ENCODE measurements at places on chromosomes 6 and 20.
A peak's percentile ranks its signal among the peaks of the same experiment; 100 is the strongest.

DNA sequence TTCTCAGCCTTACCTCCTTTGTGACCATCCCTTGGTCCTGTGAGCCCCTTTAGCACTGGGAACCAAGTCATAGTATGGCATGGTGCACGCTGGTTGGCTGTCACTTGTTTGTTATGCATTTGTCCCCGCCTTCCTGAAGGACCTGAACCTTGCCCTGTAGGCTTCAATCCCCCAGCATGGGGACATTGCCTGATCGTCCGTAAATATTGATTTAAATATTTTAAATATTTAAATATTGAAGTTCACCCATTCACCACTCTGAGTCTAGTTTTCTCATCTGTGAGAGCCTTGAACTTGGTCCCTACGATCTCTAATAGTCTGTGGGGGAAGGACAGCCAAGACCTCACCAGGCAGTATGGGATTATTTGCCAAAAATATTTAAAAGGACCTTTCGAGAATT, 23.8 kb upstream of the PREX1 start:
- DNase-seq, result no peak

DNA sequence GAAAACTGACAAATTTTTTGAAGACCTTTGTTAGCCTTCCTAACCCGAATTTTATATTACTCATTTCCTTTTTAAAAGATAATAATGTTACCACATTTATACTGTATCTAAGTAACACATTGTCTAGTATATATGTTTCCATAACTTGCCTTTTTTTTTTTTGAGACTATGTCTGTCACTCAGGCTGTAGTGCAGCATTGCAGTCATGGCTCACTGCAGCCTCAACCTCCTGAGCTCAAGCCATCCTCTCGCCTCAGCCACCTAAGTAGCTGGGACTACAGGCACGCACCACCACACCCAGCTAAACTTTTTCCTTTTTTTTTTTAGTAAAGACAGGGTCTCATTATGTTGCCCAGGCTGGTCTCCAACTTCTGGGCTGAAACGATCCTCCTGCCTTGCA, 18.6 kb downstream of the ZNFX1 start:
- no peak for DNase-seq

DNA sequence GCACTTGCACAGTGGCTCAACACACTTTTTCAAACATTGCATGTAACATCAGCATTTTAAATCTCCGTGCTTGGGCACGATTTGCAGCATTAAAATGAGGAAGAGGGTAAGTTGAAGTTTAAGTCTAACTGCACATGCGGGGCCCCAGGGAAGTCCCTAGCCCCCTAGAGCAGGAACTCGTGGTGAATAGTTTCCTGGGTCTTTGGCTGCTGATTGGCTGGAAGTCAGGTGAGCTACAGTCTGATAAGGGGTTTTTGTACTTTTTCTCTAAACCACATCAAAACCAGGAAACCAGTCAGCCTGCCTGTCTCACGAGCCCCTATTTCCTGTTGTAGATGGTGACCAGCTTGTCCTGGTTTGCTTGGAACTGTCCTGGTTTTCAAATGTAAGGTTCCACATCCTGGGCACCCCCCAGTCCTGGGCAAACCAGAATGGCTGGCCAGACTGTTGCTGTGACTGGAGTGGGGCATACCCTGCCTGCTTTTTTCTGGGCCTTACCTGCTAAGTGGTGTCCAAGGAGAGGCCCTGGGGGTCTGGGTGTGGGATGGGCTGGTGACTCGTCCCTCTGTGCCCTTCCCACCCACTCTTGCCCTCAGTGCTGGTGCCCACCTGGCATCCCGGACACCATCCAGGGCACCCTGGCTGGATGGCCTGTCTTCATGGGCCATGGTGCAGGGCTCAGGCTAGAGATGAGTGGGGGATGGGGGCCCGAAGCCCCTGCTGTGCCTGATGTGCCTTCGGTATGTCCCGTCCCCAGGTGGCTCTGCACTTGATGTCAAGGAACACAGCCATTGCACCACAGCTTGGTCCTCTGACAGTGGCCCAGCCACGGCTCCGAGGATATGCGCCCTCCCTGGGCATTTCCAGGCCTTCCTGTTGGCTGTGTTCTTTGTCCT, 31.8 kb downstream of the SUN5 start:
- peak; percentile 88 for DNase-seq

DNA sequence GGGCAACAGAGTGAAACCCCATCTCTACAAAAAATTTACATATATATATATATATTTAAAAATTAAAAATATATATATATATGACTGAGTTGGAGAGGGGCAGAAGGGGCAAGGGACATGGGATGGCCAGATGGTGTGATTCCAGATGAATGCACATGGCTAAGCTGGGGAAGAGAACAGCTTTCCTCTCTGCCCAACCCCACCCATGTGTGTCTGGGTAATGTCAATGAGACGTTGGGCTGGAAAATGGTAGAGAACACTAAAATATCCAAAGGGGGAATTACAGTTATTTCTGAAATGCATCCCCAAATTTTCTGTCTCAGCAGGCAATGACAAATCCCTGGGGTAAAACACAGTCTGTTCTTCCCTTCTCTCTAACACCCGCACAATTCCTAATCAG, 31.2 kb upstream of the CCND3 start:
- no peak for DNase-seq

DNA sequence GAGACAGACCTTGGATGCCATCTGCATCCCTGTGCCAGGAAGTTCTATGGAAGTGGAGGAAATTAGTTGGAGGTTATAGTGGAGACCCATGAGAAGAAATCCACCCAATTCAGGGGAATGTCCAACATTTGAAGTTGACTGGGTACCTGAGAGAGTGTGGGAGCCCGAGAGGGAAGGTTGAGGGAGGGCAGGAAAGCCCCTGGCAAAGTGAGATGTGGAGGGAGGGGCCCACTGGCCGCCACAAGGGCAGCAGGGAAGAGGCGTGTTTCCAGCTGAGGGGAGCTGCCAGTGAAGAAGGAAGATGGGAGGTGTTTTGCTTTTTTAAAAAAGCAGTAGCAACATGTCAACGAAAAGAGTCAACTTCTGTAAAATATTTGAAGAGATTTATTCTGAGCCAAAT, 16.3 kb upstream of the SERPINB9 start:
- no peak for DNase-seq

GRCh38 chr6:52407467-52407866, 12.7 kb upstream of the EFHC1 start:
- no peak for DNase-seq

GRCh38 chr6:4262526-4262925, 127.2 kb upstream of the ECI2 start:
- DNase-seq, result no peak

- DNase-seq, result no peak
These were observed 36.3 kb downstream of the TNFAIP3 start for GRCh38 chr6:137903274-137903932.

- DNase-seq, result no peak
These were observed 27.8 kb downstream of the PRSS16 start for GRCh38 chr6:27275025-27275956.

DNA sequence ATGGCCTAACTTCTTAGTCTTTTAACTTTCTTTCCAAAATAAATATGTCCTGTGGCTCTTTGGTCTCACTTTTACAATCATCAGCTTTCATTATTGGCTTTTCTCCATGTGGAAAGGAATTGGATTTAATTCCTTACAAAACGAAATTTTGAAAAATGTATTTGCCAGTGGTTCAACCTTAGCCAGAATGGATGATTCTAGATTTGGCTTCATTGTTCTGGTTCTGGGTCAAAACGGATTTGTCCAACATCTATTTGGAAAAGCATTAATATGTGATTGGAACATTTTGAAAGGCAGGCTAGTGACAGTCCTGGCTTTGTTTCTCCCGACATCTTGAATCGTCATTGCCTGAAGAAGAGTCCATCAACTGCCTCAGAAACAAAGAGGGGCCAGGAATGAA, 59.2 kb downstream of the TENT5A start:
- DNase-seq, result no peak

DNA sequence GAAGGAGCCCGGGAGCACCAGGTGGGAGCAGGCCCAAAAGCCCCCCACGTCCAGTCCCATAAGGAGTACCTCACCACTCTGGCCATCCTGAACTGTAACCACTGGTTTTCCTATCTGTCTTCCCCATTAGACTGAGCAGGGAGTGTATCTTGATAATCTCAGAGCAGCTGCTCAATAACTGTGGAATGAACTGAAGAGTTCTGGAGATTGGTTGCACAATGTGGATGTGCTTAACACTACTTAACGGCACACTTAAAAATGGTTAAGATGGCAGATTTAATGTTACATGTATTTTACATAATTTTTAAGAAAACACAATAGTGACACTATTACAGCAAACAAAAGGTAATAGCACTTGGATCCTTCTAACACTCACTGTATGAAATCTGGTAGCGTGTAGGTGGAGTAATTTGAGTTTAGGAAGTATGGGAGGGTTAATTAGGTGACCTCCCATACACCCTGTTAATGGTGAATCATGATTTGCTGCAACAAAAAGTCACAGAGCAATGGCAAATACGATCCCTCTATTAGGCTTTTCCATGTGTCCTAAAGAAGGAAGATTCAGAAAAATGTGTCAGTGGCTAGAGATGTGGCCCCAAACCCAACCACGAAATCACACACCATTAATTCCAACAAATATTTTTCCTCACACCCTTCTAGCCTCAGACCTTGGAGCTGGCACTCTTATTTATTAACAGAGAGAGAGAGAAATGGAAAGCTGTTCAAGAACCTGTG, 18.4 kb downstream of the TRAM2 start:
- no peak for DNase-seq

DNA sequence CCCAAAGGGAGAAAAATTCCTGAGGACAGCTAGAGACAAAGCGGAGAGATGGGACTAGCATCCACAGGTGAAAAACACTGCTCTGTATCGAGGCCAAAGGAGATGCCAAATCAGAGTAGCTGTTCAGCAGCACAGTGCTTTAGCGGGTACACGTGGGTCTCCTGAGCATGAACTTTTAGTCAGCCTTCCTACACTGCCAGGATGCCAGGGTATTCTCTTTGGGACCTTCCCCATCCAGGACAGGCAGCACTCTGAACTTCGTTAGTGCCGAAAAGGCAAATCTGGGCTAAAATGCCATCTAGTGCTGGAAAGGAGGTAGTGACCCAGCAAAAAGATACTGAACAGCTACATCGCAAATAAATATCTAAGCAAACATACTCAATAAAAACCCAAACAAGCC, 64.9 kb downstream of the C6orf58 start:
- DNase-seq, result no peak

- DNase-seq, result no peak
These were observed 443.2 kb upstream of the JARID2 start for GRCh38 chr6:14802514-14803160.

DNA sequence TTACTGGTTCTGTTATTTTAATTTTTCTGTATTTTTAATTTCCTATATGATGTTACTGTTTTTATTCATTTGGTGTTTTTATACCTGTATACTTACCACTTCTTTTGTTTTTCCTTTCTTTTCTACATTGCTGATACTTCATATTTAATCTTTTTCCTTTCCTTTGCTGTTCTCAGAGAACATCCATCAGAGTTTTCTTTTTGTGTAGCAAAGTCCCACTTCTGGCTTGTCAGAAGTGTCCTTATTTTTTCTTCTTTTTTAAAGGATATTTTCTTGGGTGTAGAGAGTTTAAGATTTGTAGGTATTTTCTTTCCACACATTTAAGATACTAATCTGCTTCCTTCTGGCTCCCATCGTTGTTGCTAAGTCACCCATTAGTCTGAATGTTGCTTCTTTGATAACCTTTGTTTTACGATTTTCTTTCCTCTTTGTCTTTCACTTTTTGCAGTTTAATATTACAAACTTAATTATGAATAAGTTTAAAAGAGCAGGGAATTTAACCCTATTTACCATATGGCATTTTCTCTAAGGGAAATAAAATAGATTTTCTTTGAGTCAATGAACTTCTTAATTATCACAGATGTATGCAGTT, 18.5 kb downstream of the CD2AP start:
- no peak for DNase-seq

DNA sequence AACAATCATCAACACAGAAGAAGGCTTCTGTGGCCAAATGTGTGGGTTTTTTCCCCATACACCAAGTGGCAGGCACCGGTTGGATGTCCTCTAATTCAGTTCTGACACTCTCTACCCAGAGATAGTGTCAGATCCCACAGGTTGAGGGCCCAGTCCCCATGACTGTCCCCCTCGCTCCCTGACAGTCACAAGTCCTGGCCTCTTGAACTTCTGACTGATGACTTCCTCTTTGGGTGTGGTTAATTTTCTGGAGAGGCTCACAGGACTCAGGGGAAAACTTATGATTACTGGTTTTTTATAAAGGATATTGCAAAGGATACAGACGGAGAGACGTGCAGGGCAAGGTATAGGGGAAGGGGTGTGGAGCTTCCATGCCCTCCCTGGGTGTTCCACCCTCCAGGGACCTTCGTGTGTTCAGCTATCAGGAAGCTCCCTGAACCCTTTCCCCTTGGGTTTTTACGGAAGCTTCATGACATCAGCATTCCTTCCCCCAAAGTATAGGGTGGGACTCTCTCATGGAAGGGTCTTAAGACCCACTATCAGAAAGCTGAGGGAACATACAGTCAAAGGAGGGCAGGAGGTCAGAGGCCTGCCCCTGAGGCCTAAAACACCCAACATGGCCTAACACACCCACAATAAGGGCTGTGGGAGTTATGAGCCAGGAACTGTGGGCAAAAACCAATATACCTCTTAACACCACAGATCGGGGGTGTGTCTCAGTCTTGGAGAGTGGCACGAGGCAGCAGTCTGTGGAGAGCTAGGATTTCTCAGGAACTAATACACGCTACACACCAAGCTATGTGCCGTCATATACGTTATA, 33.3 kb downstream of the FARS2 start:
- DNase-seq, result no peak

GRCh38 chr6:126063512-126064146, 77.3 kb downstream of the TRMT11 start:
- DNase-seq, result no peak
